ENCODE measurements at places on chromosomes 1 and 21. TPM values are rescaled to one million over a fixed set of nuclear protein-coding genes. Genes with fewer than 3 reads are reported as not detected.

The RLF gene
- polyA plus RNA-seq, result 4.1 TPM

The PLA2G5 gene
- not detected for polyA plus RNA-seq

GRCh38 chr1:118073648-118074435 lies 111.2 kb downstream of the SPAG17 start:
- peak; percentile 10 for DNase-seq

DNA sequence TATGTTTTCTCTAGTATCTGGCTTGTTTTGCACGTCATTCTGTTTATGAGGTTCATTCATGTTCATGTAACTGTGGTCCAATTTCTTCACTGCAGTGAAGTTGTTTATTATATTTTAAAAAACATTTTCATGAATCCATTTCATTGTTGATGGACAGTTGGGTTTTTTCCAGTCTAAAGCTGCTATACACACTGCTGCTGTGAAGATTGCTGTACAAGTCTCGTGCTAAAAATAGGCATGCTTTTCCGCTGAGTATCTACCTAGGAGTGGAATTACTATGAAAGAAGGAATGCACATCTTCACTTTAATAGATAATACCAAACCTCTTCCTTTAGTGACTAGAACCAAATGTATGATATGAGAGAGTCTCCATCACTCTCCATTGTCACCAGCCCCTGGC lies 49.0 kb upstream of the ETS2 start:
- peak; percentile 73 for DNase-seq

DNA sequence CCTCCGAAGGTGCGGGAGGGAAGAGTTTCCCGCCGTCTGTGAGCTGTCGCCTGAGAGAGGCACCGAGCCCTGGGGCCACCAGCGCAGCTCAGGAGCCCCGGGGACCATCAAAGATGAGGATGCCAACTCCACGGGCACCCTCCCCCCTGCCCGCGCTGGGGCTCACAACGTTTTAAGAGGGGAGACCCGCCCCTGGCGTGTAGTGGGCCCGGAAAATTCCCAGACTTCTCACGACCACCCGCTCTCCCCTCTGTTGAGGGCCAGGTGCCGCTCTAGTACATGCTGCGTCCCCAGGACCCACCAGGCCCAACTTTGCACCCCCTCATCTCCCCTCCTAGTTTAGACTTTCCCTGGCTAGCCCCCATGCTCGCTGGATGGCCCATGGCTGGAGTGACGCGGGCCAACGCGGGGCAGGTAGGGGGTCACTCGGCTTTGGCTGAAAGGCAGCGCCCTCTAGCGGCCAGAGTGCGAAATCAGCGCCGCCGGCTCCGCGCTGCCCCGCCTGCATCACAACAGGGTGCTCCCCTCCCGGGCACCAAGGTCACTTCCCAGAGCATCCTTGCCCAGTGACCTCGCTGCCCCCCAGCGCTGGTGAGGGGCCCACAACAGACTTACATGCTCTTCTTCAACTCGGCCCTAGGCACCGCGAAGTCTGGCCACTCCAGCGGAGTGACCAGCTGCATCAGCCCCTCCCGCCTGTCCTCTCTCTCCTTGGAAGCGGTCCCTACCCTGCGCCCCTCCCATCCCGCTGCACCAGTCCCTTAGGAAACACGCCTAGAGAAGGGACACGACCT lies 1.8 kb downstream of the CD160 start:
- no peak for DNase-seq

GRCh38 chr1:235525314-235525713 lies 21.1 kb upstream of the B3GALNT2 start:
- no peak for DNase-seq

DNA sequence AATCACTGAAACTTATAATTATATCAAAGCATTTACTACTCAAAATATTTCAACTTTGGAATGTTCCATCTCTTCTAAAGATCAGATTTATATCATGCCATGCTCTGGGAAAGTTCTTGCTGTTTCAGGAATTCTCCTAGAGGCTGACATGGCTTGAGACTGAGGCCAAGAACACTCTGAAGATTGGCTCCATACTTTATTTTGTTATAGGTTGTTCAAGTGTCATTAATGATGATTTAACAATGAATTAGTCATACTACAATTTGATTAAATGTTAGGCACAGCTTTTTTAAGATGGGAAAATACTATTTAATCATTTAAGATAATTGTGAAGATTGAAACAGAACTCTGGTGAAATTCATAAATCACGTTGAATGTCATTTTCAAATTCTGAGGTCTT lies 255.4 kb downstream of the GREM2 start:
- DNase-seq, result no peak

GRCh38 chr1:65762081-65762862 lies 30.4 kb upstream of the PDE4B start:
- DNase-seq, result peak; percentile 44

DNA sequence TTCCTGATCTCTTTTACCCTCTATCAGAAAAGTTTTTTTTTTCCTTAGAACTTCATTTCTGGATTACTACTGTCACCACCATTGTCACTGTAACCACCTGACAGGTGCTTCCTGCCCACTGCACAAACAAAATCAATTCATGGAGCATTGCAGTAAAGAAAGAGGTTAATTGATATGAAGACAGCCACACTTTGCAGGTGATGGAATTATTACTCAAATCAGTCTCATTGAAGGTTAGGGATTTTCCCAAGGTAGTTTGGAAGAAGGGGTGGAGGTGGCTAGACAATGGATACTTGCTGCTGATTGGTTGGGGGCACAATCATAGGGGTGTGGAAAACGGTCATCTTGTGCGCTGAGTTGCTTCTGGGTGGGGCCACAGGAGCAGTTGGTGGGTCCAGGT lies 230.8 kb upstream of the CACYBP start:
- no peak for DNase-seq

DNA sequence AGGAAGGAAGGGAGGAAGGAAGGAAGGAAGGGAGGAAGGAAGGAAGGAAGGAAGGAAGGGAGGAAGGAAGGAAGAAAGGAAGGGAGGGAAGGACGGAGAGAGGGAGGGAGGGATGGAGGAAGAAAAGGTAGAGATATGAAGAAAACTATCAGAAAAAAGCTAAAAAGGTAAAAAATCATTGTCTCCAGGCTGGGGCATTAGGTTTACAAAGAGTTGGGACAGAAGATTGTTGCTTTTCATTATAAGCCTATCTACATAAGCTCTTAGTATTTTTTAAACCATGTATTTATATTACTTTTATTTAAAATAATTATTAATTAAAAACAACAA lies 7.2 kb upstream of the PINK1 start:
- DNase-seq, result no peak

- DNase-seq, result no peak
These were observed 14.8 kb upstream of the S1PR1 start for GRCh38 chr1:101221945-101222429.

DNA sequence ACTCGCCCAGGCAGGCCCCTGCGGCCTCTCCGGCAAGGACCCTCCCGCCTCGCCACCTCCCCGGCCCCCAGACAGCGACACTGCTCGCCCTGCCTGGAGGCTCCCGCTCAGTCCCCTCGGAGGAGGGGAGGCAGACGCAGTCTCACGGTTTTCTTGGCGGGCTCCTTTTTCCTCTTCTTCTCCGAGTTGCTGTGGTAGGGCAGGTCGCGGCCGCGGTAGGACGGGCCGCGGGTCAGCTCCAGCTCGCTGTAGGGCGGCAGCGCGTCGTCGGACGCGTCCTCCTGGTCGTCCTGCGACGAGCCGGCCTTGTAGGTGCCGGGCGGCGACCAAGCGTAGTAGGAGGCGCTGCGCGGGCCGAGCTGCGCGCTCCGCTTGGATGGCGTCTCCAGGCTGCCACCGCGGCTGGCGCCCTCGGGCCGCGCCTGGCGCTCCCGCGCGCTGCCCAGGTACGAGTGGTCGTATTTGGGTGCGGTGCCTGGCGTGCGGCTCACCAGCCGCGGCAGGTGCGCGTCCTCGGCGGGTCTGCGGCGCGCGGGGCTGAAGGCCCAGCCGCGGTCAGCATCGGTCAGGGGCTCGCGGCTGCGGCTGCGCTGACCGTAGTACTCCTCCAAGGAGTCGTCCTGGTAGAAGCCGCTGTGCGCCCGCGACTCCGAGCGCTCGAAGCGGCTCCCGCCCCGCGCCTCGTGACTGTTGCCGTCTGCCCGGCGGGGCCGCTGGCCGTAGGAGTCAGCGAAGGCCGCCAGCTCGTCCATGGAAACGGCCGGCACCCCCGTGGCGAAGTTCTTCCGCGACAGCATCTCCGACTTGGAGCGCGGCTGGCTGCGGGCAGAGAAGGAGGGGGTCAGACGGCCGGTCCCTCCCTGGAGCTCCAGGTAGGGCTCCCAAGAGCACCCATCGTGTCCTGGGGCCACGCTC lies 44.8 kb upstream of the TADA1 start:
- no peak for DNase-seq

Measured in BJ (cell line).